ENCODE measurements at places on chromosomes 7 and 10.

DNA sequence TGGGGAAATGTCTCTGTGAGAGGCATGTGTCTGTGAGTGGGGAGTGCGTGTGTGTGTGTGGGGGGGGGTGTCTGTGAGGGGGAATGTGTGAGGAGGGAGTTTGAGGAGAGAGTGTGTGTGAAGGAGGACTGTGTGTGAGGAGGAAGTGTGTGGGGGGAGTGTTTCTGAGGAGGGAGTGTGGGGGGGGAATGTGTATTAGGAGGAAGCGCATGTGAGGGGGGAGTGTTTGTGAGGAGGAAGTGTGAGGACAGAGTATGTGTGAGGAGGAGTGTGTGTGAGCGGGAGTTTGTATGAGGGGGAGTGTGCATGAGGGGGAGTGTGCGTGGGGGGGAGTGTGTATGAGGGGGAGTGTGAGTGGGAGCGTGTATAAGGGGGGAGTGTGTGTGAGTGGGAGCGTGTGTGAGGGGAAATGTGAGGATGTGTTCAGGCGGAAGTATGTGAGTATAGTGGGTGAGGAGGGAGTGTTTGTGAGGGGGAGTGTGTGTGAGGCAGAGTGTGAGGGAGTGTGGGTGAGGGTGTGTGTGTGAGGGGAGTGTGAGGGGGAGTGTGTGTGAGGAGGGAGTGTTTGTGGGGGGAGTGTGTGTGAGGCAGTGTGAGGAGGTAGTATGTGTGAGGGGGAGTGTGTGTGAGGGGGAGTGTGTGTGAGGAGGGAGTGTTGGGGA lies 21.8 kb upstream of the PTPRN2 start:
- DNase-seq: no peak

DNA sequence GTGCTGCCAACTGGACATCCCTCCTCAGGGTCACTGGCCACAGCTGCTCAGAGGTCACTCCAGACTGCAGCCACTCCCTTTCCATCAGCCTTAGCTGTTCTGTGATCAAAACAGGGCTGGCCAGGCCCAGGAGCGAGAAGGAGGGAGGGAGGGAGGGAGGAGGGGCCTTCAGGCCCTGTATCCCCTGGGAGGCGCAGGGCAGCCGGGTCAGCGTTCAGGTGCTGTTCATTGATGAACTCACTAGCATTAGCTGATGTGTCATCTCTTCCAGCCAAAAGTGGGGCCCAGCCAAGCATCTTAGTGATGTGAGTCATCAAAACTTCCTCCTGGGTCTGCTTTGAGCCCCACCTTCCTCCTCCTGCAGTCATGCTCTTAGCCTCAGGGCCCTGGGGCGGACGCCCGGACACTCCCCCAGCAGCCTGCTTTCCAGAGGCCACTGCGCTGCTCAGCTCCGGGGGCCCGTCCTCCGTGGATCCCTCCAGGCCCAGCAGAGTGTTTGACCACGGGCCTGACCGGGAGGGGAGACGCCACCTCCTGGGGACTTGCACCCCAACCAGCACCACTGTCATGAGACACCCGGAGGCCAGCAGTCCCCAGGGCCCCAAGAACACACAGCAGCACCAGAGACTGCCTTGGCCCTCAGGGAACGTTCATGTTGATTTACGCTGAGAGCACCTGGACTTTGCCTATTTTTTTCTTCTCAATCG lies 149.2 kb downstream of the PRKAG2 start:
- no peak for DNase-seq

DNA sequence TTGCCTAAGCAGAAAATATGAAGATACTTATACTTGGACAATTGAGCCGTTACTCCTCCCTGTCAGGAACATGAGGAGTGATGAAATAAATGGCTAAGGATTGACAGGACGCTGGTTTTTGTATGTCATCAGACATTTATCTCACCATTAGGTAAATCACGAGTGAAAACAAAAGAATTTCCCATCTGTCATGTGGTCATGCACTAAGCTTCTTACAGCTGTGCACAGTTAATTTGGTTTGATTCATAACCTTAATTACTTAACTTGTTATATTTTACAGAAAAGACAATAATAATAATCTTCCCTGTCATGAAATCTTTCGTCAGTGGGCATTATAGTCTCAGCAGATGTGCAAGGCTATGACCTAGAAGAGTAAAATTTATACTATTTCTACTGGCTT lies 266.5 kb downstream of the HGF start:
- no peak for DNase-seq

DNA sequence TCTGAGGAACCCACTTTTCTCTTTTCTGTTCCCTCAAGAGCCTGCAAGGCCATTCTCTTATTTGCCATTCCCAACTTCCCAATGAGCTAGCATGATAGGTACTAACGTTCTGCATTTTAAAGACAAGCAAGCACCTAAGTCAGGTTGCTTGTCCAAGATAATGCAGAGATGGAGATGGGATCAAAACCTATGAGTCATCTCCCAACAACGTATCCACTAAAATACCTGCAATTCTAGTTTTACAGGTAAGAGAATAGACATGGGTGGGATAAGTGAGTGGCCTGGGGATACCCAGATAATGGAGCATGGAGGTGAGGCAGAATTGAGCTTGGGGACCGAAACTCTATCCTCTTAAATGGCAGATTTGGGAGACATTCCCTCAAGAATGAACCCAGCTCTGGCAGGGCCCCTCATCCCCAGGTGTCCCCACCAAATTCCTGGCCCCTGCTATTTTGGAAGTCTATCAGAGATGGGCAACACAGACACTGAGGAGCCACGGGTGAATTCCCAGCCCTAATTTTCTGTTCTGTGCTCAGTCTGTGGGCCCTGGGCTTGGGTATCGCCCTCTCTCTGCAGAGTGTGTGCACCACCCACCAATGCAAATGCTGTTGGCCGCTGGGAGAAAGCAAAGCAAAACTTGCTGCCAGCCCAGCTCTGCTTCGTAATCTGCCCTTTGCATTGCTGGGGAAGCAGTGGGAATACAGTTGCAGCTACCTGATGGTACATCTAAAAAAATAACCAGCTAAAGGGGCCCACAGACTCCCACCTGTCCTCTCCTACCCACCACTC lies 98.3 kb downstream of the KCNMA1 start:
- no peak for DNase-seq

GRCh38 chr10:20694296-20694695 lies 202.8 kb downstream of the NEBL start:
- DNase-seq: no peak

DNA sequence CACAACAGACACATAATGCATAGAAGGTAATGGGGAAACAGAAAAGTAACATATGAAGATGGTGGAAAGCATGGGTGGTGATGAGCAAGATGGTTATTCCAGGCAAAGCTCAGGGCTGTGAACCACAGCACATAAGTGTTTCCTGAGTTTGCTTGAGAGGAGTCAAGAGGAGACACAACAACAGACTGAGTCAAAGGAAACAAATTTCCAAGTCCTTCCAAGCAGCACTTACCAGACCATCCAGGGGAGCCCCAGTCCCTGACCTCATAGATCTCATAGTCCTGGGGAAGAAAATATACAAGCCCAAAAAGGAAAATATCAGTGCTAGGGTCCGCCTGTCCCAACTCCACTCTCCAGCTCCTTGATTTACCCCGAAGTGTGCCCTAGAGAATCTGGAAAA lies 216.6 kb upstream of the FZD1 start:
- no peak for DNase-seq

DNA sequence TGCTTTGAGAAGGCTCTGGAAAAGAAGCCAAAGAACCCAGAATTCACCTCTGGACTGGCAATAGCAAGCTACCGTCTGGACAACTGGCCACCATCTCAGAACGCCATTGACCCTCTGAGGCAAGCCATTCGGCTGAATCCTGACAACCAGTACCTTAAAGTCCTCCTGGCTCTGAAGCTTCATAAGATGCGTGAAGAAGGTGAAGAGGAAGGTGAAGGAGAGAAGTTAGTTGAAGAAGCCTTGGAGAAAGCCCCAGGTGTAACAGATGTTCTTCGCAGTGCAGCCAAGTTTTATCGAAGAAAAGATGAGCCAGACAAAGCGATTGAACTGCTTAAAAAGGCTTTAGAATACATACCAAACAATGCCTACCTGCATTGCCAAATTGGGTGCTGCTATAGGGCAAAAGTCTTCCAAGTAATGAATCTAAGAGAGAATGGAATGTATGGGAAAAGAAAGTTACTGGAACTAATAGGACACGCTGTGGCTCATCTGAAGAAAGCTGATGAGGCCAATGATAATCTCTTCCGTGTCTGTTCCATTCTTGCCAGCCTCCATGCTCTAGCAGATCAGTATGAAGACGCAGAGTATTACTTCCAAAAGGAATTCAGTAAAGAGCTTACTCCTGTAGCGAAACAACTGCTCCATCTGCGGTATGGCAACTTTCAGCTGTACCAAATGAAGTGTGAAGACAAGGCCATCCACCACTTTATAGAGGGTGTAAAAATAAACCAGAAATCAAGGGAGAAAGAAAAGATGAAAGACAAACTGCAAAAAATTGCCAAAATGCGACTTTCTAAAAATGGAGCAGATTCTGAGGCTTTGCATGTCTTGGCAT lies 4.8 kb downstream of the IFIT2 start:
- no peak for DNase-seq

- no peak for DNase-seq
Measured at GRCh38 chr7:120959929-120960484, 9.4 kb downstream of the ING3 start.

DNA sequence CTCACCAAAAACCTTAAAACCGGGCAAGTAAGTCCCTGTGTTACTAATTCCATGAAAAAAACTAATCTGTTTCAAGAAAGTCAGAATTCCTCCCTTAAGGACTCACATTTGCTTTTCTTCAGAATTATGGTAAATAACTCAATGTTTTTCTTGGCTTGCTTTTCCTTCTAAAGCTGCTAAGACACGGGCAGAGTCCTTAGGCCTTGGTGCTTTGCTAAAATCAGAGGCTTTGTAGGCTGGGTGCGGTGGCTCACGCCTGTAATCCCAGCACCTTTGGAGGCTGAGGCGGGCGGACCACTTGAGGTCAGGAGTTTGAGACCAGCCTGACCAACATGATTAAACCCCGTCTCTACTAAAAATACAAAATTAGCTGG lies 32.0 kb downstream of the GNA12 start:
- DNase-seq: no peak

DNA sequence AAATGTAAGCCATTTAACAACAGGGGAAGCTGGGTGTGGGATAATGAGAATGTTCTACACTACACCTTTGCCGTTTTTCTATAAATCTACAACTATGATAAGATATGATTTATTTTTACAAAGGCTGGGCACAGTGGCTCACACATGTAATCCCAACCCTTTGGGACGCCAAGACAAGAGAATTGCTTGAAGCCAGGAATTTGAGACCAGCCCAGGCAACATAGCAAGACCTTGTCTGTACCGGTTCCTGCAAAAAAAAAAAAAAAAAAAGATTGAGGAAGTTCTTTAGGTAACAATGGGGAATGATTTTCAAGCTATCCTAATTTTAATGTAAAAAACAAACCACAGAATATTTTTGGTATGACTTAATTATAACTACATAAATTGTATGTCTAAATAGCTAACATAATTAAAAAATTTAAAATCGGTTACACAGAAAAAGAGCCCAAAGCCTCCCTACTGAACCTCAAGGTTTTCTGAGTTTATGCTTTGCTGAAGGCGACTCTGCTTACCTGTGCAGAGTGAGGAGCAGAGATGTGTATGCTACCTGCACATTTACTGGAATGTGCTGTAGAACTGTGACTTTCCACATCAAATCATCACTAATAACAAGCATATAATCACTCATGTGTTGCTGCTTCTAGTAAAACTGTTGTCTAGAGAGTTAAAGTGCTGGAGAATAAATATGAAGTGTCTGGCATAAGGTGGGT lies 163.4 kb downstream of the ATE1 start:
- no peak for DNase-seq

- no peak for DNase-seq
Measured at GRCh38 chr7:153245809-153246208, 486.3 kb downstream of the ACTR3B start.

GRCh38 chr7:136923111-136923667 lies 54.7 kb downstream of the CHRM2 start:
- no peak for DNase-seq

DNA sequence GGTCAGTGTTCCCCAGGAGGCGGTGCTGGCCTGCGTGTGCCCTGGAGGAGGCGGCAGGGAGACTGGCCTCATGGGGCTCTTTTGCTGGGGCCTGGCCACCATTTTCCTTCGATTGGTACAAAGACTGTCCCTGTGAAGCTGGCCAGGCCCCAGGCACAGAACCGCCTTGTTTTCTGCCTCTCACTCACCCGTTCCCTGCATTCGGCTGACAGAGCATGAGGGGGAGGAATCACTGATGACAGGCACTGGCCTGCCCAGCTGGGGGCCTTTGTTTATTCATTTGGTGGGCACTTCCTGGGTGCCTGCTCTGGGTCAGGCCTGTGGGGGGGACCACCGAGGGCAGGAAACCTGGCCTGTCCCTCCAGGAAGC lies 139.2 kb downstream of the FAM53B start:
- DNase-seq: no peak

GRCh38 chr7:155914341-155914740 lies 102.1 kb upstream of the SHH start:
- no peak for DNase-seq

- no peak for DNase-seq
Measured at GRCh38 chr7:46569133-46569465, 648.0 kb upstream of the IGFBP3 start.

DNA sequence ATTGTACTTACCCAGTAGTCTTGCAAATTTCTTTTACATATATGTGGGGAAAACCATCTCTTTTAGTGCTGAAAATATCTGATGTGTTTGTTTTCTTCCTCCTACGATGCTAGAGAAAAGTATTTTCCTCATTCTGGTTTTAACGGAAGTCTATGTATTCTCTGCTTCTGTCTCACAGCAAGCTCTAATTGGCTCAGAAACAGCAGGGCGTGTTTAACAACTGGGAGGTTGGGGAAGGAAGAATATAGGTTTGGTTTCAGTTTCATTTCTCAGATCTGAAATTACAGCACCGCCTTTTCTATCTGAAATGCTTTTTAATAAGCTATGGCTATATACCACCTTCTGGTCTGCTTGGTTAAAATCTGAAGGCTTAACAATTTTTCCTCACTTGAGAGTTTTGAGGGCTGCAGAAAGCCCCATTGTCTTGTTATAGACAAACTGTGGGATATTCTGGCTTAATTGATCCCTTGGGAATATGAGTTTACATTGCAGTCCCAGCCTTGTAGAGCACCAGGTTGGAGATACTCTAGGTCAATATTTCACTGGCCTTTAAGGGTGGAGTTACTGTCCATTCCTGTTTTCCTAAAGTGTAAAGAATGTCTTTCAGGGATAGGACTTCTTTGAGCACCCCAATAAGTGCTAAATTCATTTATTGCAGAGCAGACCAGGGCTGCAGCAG lies at the start of gene SAMD9:
TSS of gene SAMD9 (minus strand) at position 128 of the 679 bp plus-strand sequence. CDS start 11,882 bp downstream, outside the sequence.
- DNase-seq: peak; percentile 90

DNA sequence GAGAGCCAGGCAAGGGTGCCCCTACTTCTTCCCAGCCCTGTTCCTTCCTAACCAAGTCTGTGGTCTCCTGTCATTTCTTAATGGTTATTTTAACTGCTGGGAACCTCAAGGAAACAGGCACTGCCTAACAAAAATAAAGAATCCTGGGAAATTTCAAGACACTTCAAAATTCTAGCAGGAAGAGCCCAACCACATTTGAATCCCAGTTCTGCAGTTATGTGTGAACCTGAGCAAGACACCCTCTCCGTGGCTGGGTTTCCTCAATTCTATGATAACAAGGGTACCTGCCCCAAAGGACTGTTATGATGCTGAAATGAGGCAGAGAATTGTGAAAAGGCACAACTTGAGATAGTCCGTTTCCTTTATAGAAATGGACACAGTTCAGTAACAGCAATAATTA lies 36.2 kb upstream of the DUSP5 start:
- DNase-seq: no peak

- DNase-seq: no peak
Measured at GRCh38 chr10:117553142-117553814, 10.7 kb downstream of the EMX2 start.
